RWPE2 (cell line): ENCODE measurements at places on chromosomes 6 and 20.
A peak's percentile ranks its signal among the peaks of the same experiment; 100 is the strongest.

GRCh38 chr6:110490110-110490509 is 13.7 kb upstream of the SLC22A16 start:
- H3K27ac ChIP-seq: no peak overlapping the region
- H3K27me3 ChIP-seq: no peaks in the 10 kb centered on the region
- H3K36me3 ChIP-seq: no peaks in the 10 kb centered on the region
- peaks cover 17% of the 10 kb centered on the region for H3K4me1 ChIP-seq
- no peak overlapping the region for H3K4me3 ChIP-seq

DNA sequence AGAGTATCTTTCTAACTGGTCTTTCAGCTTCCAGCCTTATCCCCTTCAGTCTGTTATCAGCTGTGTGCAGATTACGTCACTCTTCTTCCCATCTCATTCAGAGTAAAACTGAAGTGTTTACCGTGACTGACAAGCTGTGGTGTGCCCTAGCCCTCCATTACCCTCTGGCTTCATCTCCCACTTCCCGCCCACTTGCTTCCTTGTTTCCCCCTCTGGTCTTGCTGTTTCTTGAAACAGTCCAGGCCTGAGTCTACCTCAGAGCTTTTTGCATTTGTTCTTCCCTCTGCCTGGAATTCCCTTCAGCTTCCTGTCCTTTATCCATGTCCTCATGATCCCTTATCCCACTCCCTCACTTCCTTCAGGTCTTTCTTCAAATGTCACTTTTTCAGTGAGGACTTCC is 66.9 kb downstream of the CARMIL1 start:
- no peaks in the 10 kb centered on the region for H3K36me3 ChIP-seq
- no peaks in the 10 kb centered on the region for H3K27me3 ChIP-seq
- peaks cover 3% of the 10 kb centered on the region for H3K4me1 ChIP-seq
- H3K4me3 ChIP-seq: no peak overlapping the region
- no peak overlapping the region for H3K27ac ChIP-seq
- no peak for DNase-seq

- DNase-seq: no peak
- peaks cover 25% of the 10 kb centered on the region for H3K4me1 ChIP-seq
- H3K36me3 ChIP-seq: no peaks in the 10 kb centered on the region
- no peaks in the 10 kb centered on the region for H3K27me3 ChIP-seq
- no peak overlapping the region for H3K4me3 ChIP-seq
These were observed 84.5 kb downstream of the JARID2 start for GRCh38 chr6:15330174-15330944.

- H3K4me3 ChIP-seq: no peak overlapping the region
- H3K4me1 ChIP-seq: peaks cover 21% of the 10 kb centered on the region
- peaks cover 69% of the 10 kb centered on the region for H3K36me3 ChIP-seq
- no peak for DNase-seq
- no peaks in the 10 kb centered on the region for H3K27me3 ChIP-seq
- no peak overlapping the region for H3K27ac ChIP-seq
These were observed 3.9 kb downstream of the ACSS2 start for GRCh38 chr20:34880215-34880850.

- H3K36me3 ChIP-seq: no peaks in the 10 kb centered on the region
These were observed 114.0 kb upstream of the TAB2 start for GRCh38 chr6:149203509-149203908.

- H3K4me1 ChIP-seq: peaks cover 35% of the 10 kb centered on the region
- DNase-seq: no peak
- peaks cover 17% of the 10 kb centered on the region for H3K36me3 ChIP-seq
- H3K27me3 ChIP-seq: no peaks in the 10 kb centered on the region
- H3K27ac ChIP-seq: peak overlapping the region; percentile 66
- H3K4me3 ChIP-seq: no peak overlapping the region
These were observed 51.1 kb downstream of the ARID1B start for GRCh38 chr6:156828280-156828703.

DNA sequence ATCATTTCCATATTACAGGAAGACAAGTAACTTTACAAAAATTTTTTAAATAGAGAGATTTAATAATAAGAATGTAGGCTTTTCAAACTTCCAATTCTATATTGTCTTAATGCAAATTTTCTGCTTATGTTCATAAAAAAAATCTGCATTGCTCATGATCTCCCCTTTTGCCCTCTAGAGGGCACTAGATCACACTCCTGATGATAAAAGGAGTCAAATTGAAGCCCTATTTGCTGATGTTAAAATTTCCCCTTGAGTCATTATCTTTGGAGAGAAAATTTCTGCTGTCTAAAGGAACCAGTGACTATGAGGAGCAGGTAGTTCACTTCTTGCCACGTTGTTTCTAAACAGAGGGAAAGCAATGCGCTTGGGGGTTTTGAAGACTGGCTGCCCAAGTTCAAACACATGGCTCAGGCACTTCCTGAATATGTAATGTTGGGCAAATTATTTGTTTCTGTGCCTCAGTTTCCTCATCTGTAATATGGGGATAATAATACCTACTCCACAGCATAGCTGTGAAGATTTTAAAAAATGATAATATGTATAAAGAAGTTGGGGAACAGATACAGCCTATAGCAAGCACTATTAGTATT is 874.2 kb downstream of the TFAP2A start:
- no peaks in the 10 kb centered on the region for H3K36me3 ChIP-seq
- no peak overlapping the region for H3K27ac ChIP-seq
- no peaks in the 10 kb centered on the region for H3K4me1 ChIP-seq
- no peaks in the 10 kb centered on the region for H3K27me3 ChIP-seq

DNA sequence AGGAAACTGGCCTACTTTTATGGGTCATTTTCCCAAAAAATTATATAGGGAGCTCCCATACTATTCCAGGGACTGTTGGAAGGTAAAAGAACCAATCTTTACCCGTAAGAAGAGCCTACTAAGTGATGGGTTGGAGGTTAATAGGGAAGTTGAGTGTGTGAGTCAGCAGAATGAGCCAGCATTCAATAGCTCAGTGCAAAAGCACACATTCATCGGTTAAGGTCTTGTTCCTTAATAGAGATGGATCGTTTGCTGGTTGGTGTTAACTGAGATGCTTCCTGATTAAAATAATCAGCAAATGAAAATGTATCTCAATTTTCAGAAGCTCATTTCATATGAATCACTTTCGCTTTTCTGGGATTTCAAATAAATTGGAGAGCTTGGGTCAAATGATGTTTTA is 115.3 kb upstream of the MRPS10 start:
- H3K27me3 ChIP-seq: no peaks in the 10 kb centered on the region
- no peak overlapping the region for H3K4me3 ChIP-seq
- peaks cover under 1% of the 10 kb centered on the region for H3K4me1 ChIP-seq
- no peak overlapping the region for H3K27ac ChIP-seq
- DNase-seq: no peak

- H3K36me3 ChIP-seq: no peaks in the 10 kb centered on the region
- no peaks in the 10 kb centered on the region for H3K27me3 ChIP-seq
- H3K27ac ChIP-seq: no peak overlapping the region
These were observed 269.9 kb downstream of the ALDH8A1 start for GRCh38 chr6:134680021-134680420.

GRCh38 chr20:51447097-51447764 is 95.3 kb downstream of the NFATC2 start:
- H3K4me3 ChIP-seq: no peak overlapping the region
- H3K27me3 ChIP-seq: no peaks in the 10 kb centered on the region
- peaks cover 18% of the 10 kb centered on the region for H3K4me1 ChIP-seq
- peak; percentile 99 for DNase-seq
- no peaks in the 10 kb centered on the region for H3K36me3 ChIP-seq

- no peak overlapping the region for H3K4me3 ChIP-seq
- H3K4me1 ChIP-seq: no peaks in the 10 kb centered on the region
- no peaks in the 10 kb centered on the region for H3K27me3 ChIP-seq
These were observed 200.7 kb upstream of the ECI2 start for GRCh38 chr6:4336084-4336483.

DNA sequence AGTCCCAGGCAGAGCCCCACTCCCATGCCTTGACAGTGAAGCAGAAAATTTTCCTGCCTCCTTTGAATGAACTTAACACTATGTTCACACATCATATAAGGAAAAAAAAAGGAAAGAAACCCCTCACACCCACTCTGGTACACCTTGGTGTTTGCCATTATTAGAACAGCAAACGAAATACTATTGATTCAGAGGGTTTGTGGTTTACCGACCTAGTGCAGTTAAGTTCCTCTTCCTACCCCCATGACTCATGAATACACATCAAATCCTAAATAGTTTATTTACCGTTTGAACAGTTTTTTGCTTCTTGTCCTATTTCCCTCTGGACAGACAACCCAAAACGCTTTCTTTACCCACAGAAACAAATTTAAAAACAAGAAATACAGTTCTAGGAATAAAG is 237.7 kb downstream of the FOXA2 start:
- no peak for DNase-seq
- H3K27ac ChIP-seq: no peak overlapping the region
- no peaks in the 10 kb centered on the region for H3K27me3 ChIP-seq
- H3K4me3 ChIP-seq: no peak overlapping the region

DNA sequence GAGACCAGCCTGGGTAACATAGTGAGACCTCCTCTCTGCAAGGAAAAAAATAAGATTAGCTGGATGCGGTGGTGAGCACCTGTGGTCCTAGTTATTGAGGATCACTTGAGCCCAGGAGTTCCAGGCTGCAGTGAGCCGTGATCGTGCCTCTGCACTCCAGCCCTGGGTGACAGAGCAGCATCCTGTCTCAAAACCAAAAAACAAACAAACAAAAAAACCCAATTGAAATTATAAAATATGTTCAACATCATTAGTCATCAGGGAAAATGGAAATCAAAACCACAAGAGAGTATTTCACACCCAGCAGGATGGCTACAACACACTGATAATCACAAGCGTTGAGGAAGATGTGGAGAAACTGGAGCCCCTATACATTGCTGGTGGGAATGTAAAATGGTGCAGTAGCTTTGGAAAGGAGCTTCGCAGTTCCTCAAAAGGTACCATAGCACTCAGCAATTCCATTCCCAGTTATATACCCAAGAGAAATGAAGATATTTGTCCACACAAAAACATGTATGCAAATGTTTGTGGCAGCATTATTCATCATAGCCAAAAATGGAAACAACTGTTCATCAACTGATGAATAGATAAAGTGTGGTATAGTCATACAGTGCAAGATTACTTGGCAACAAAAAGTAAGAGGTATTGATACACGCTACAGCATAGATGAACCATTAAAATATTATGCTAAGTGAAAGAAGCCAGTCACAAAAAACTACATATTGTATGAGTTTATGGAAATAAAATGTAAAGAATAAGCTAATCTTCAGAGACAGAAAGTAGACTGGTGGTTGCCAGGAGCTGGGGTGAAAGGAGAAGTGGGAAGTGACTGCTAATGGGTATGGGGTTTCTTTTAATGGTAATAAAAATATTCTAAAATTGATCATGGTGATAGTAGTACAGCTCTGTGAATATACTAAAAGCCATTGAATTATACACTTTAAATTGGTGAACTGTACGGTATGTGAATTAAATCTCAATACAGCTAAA is 38.7 kb upstream of the RIPOR2 start:
- H3K27me3 ChIP-seq: no peaks in the 10 kb centered on the region
- no peak overlapping the region for H3K4me3 ChIP-seq
- no peak for DNase-seq
- no peak overlapping the region for H3K27ac ChIP-seq

DNA sequence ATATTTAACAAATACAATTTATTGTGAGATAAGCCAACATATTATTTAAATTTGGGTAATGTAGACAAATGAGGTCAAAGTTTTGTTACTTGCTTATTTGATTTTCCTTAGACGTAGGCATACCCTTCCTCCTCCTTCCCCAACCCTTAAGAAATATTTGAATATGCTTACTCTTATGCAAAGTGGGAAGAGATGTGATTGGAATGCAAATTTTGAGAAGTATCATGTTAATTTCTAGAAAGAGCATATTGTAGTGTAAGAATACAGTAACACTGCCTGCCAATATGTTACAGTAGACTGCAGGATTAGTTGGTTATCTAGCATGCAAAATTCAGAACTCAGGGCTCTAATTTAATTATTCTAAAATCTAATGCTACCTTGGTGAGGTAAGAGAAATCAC is 32.9 kb downstream of the CRISP1 start:
- H3K27ac ChIP-seq: no peak overlapping the region
- H3K27me3 ChIP-seq: no peaks in the 10 kb centered on the region
- no peak overlapping the region for H3K4me3 ChIP-seq
- DNase-seq: no peak

- no peak for DNase-seq
- no peaks in the 10 kb centered on the region for H3K36me3 ChIP-seq
- H3K4me1 ChIP-seq: peaks cover 26% of the 10 kb centered on the region
- H3K27me3 ChIP-seq: no peaks in the 10 kb centered on the region
- no peak overlapping the region for H3K4me3 ChIP-seq
These were observed 104.0 kb downstream of the TFAP2A start for GRCh38 chr6:10310826-10311225.

DNA sequence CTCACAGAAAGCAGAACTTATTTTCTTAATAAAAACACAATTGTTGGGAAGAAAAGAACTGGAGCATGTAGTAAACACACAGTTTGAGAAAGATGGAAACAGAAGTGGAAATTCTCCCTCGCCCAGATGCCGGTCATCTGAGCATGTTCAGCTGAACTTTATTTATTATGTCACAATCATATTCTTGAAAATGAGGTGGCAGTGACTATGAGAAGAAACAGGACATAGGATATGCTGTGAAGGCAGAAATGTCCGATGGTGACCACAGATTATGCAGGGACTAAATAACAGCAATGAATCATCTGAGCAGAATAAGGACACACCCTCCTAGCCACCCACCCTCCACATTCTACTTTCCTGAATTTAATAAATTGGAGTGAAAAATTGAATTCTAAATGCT is 425.3 kb upstream of the NOX3 start:
- DNase-seq: no peak
- no peak overlapping the region for H3K27ac ChIP-seq
- H3K27me3 ChIP-seq: no peaks in the 10 kb centered on the region
- no peaks in the 10 kb centered on the region for H3K36me3 ChIP-seq
- H3K4me3 ChIP-seq: no peak overlapping the region
- H3K4me1 ChIP-seq: no peaks in the 10 kb centered on the region

DNA sequence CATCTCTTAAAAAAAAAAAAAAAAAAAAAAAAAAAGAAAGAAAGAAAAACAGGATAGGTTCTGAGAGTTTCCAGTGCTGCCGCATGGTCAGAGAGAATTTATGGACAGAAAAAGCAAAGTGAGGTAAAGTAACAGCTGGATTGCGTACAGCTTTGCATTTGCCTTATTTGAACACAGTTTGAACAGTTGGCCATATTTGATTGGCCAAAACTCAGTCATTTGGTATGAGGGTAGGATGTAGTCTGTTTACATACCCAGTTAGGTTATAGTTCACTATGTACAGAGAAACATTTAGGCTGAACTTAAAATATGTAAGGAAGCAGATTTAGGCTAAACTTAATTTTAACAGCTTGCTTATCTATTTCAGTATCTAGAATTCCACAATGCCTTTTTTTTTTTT is 17.5 kb upstream of the L3MBTL1 start:
- no peak for DNase-seq
- H3K27ac ChIP-seq: no peak overlapping the region
- no peaks in the 10 kb centered on the region for H3K36me3 ChIP-seq
- H3K4me3 ChIP-seq: no peak overlapping the region
- peaks cover 17% of the 10 kb centered on the region for H3K4me1 ChIP-seq
- H3K27me3 ChIP-seq: no peaks in the 10 kb centered on the region
